ENCODE measurements at places on chromosomes 1 and 21.

DNA sequence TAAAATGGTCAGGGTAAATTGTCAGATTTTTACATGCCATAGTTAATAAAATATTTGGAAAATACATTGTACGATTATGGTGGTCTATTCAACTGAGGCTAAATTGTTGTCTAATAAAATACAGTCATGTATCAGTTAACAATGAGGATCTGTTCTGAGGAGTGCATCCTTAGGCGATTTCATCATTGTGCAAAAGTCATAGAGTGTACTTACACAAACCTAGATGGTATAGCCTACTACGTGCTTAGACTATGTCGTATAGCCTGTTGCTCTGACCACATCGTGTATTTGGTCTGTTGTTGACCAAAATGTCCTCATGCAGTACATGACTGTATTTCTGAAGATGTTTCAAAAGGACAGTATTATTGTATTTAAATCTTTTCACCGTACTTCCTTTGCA lies 5.2 kb downstream of the EEIG2 start:
- DNase-seq, result no peak

- no peak for DNase-seq
Observed at GRCh38 chr1:218347336-218347722, 2.2 kb downstream of the TGFB2 start.

- no peak for DNase-seq
Observed at GRCh38 chr1:152870831-152871730, 7.0 kb upstream of the SMCP start.

GRCh38 chr1:29275435-29275834 lies 39.1 kb downstream of the PTPRU start:
- DNase-seq, result no peak

DNA sequence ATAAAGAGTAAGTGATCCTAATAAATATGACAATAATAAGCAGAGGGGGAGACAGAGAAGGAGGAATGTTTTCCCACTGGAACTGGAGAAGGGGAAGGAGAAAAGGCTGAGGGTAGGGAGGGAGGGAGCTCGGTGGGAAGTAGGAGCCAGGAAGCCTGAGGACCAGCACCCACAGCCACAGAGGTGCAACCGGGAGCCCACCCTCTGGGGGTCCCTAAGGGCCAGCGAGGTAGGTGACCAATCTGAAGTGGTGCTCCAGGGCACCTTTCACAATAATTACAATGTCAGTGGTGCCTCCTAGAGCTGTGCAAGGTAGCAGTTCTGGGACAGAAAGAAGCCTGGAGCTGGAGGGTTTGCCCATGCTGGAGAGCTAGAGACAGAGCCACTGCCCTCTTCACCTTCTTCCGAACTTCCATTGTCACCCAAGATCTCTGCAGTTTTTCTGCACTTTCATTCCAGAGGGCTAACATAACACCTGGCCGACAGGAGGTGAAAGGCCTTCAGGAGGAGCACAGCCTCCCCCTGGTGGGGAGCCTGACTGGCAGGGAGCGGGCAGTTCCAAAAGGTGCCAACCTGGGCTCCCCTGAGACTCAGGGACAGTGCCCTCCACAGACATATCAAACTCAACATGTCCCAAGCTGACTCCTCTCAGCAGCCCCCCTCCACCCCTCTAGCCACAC lies 4.1 kb upstream of the AHCYL1 start:
- no peak for DNase-seq

DNA sequence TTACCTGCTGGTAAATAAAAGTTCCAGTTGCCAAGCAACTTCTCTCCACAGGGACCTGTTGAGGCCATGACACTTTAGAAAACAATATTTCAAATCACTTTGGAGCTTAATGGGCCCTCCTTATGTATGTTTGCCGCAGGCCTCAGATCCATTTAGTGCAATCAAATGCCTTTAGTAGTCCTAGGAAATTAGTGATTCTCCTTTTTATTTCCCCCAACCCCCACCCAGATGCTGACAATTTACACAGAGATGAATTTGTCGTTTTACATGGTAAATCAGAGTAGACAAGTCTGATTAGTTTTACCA lies 83.6 kb downstream of the CLIC4 start:
- no peak for DNase-seq

DNA sequence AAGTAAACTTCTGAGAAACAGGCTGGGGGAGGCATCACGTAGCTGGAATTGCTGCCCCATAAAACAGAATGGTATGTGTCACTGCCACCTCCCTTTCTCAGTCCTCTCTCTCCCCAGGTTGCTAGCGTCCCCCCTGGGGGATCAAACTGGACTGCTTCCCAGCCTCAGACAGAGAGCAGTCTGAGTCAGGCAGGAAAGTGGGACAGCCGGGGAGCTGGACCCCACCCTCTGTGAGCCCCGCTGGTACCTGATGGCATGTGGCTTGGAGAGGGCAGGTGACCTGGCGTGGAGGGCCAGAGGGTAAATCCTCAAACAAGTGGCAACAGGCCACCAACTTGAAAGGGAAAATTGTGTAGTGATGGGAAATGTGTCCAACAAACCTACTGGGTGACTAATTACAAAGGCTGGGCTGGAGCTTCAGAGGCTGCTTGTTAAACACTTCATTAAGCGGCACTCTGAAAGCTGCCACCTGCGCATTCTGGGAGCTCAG lies 1.0 kb upstream of the SFN start:
- DNase-seq, result no peak

DNA sequence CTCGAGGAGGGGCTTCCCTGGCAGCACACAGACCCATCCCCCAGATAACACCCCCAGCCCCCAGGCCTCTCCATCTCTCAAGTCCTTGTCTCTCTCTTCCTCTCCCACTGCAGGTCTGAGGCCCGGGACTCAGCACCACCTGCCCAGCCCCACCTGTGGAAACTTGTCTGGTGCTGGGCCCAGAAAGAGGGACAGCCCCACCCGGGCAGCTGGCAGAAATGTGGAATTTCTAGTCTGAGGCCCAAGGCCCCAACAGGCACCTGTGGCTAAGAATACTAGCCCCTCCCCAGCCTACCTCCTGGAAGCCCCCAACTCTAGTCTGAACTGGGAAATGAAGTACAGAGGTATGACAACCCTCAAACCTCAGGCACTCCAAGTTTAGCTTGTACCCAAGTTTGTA lies 15.4 kb downstream of the TTC39A start:
- no peak for DNase-seq

- DNase-seq, result no peak
Observed at GRCh38 chr1:36772647-36773495, 261.4 kb downstream of the GRIK3 start.

GRCh38 chr1:241715435-241715834 lies 63.4 kb downstream of the WDR64 start:
- no peak for DNase-seq

GRCh38 chr1:225572422-225572821 lies 80.5 kb downstream of the ENAH start:
- DNase-seq, result no peak

DNA sequence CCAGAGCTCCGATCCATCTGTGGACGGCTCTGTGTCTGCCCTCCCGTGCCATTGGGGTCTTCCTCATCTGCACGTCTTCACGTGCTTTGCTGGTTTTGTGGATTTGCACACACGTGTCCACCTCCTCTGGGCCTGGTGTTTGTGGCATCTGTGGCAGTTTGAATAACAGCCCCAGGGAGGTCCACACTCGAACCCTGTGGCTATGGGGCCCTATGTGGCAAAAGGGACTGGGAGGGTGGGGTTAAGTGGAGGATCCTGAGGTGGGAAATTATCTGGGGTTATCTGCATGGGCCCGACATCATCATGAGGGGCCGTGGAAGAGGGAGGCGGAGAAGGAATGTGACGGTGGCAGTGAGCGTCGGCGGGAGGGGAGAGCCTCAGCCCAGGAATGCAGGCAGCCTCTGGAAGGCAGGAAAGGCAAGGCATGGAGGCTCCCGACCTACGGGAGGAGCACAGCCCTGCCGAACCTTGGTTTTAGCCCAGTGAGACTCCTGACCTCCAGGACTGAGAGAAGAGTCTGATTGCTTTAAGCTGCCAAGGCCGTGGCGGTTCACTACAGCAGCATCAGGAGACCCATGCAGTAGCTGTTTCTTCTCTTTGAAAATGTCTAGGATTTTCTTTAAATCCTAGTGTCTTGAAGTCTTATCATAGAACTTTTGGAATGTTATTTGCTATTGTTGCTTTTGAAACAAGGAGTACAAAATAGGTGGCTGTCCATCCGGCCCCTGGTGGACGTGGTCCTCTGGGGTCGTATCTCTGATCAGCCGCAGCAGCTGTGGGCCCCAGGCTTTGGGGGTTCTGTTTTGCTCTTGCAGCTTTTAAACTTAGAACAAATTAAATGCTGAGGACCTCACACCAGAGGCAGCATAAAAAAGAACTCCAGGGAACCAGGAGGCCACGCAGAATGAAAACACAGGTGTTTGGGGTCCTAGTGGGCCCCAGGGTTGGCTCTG lies 40.0 kb upstream of the LRRC3 start:
- no peak for DNase-seq

DNA sequence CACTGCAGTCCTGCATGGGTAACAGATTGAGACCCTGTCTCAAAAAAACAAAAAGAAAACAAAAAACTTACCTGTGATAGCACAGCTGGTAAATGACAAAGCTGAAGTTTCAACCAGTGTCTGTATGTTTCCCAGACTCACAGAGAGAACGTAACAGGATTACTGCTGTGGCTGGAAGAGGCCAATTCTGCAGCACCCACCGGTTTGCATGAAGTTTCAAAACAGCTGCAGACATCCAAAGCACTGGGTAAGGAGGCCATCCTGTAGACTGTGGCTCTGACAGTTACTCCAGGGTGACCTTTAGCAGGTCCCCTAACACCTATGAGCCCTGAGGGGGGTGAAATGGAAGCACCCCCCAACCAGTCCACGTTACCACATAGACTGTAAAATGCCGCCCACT lies 7.5 kb downstream of the ID3 start:
- DNase-seq, result no peak

- no peak for DNase-seq
Observed at GRCh38 chr1:240005997-240006650, 85.6 kb upstream of the FMN2 start.

GRCh38 chr1:167708940-167709389 lies 12.8 kb upstream of the MPZL1 start:
- no peak for DNase-seq

- no peak for DNase-seq
Observed at GRCh38 chr1:215748431-215748830, 181.3 kb downstream of the KCTD3 start.

- no peak for DNase-seq
Observed at GRCh38 chr21:39313042-39313570, 326 bp downstream of the BRWD1 start.

DNA sequence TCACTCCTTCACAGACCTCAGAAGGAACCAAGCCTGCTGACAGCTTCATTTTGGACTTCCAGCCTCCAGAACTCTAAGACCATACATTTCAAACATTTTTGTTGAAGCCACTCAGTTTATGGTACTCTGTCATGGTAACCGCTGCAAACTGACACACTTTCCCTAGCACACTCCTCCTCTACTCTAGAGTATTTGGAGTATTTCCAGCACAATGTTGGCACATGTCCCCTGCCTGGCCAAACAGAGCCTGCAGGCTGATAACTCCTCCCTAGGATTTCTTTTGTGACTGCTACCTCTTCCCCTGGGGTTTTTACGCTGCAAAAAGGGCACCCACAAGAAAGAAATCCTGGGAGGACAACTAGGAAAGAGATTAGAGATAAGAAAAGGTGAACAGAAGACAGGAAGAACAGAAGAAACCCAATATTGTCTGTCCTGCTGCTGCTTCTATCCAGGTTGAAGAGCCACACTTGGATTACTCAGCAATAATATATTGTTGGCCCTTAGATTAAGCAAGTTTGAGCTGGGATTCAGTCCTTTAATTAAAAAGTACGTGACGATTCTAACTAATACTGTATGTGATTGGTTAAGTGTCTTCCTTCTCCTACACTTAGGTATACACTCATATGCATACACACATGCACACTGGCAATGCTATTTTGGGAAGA lies 844.1 kb downstream of the LTN1 start:
- no peak for DNase-seq

GRCh38 chr21:43271452-43272020 lies 102.7 kb downstream of the CRYAA start:
- DNase-seq, result no peak

DNA sequence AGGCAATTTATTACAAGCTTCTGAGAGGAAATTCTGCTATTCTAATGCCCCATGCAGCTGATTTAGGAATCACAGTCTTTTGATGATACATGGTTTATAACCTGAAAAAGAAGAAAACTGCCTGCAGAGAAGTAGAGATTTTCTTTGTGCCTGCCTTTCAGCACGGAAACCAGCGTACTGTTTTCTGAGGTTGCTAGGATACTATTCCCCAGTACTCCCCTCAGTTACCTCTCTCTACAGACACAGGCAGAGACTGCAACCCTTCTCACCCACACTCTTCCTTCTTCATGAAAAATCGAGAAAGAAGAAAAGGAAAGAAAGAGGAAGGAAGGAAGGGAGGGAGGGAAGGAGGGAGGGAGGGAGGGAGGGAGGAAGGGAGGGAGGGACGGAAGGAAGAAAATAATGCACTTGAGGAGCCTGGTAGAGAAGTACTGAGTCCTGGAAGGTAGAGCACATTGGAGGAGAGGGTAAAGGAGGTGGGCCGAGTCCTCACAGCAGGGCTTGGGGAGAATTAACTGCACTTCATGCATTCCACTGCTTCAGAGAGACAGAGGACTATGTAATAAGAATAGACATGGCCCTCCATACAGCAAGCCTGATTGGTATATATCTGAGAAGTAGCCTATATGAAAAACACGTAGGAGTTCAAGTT lies 21.9 kb downstream of the RGS2 start:
- DNase-seq, result no peak

GRCh38 chr1:47578721-47579419 lies 141.0 kb downstream of the FOXD2 start:
- no peak for DNase-seq

- no peak for DNase-seq
Observed at GRCh38 chr1:7616953-7617352, 154.1 kb upstream of the VAMP3 start.

DNA sequence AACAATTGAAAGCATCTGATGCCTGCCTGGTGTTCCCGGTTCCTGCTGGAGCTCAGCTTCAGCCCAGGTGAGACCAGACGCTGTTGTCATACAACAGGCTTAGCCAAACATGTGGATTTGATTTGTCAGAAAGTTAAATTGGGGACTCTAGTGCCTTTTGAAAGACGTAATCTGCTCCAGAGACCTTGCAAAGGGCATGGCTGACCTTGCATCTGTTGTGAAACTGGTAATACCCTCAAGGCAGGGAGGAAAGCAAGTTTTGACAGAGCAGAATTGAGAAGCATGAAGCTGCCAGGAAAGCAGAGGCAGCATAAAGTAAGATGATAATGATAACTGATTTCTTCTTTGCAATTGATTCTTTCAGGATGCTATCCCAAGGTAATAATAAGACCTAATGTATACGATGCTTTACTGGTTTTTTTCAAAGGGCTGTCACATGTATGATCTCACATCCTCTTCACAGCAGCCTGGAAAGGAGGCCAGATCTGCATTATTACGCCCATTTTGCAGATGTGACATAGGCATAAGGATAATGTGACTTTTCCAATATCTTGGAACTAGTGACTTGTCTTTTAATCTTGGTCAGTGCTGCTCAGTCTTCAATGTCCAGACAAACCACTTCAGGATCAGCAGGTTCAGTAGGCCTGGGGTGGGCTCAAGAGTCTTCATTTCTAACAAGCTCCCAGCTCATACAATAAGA lies 24.7 kb upstream of the CNN3 start:
- DNase-seq, result no peak

GRCh38 chr1:59317780-59318179 lies 20.9 kb downstream of the FGGY start:
- DNase-seq, result no peak

GRCh38 chr1:111620441-111620971 lies 917 bp downstream of the RAP1A start:
- no peak for DNase-seq

GRCh38 chr1:79716447-79716846 lies 709.9 kb upstream of the ADGRL4 start:
- DNase-seq, result no peak
